ENCODE measurements at places on chromosomes 11 and 22. TPM values are rescaled to one million over a fixed set of nuclear protein-coding genes. Genes with fewer than 3 reads are reported as not detected.

Gene CHRM1
- total RNA-seq, result not detected

Gene CENPM
- not detected for total RNA-seq

Gene TYR
- total RNA-seq, result not detected

Gene PARVA
- total RNA-seq, result 20.4 TPM

Gene GGTLC2
- not detected for total RNA-seq

Gene TEX12
- total RNA-seq, result not detected

Gene NPAS4
- not detected for total RNA-seq

Gene HBB
- 25.1 TPM for total RNA-seq

DNA sequence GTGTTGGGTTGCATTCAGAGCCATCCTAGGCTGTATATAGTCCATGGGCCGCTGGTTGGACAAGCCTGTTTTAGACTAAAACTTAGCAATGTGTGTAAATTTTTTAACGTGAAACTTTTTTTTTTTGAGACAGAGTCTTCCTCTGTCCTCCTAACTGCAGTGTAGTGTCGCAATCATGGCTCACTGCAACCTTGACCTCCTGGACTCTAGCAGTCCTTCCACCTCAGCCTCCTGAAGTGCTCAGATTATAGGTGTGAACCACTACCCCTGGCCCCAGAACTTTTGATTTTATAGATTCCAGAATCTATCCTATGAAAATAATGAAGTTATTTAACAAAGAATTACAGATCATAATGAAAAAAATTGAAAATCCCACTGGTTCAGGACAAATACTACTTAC lies 29.9 kb upstream of the PANX2 start:
- no peak for DNase-seq
- no peak overlapping the region for H3K27ac ChIP-seq
- H3K4me1 ChIP-seq, result no peaks in the 10 kb centered on the region
- H3K4me3 ChIP-seq, result no peak overlapping the region

DNA sequence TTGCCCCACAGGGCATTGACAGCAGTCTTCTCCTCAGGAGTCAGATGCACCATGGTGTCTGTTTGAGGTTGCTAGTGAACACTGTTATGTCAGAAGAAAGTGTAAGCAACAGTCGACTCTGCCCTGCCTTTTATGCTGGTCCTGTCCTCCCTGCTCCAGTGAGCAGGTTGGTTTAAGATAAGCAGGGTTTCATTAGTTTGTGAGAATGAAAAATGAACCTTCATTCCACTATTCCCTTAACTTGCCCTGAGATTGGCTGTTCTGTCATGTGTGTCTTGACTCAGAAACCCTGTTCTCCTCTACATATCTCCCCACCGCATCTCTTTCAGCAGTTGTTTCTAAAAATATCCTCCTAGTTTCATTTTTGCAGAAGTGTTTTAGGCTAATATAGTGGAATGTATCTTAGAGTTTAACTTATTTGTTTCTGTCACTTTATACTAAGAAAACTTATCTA lies at the start of gene HBD:
TSS of gene HBD (minus strand) at position 103 of the 454 bp plus-strand sequence. CDS start at position 53, 50 bp downstream.
- no peaks in the 10 kb centered on the region for H3K27me3 ChIP-seq
- no peak within 1 kb of the TSS for H3K4me3 ChIP-seq
- no peaks in the 10 kb centered on the region for H3K36me3 ChIP-seq
- H3K27ac ChIP-seq, result no peak within 1 kb of the TSS

DNA sequence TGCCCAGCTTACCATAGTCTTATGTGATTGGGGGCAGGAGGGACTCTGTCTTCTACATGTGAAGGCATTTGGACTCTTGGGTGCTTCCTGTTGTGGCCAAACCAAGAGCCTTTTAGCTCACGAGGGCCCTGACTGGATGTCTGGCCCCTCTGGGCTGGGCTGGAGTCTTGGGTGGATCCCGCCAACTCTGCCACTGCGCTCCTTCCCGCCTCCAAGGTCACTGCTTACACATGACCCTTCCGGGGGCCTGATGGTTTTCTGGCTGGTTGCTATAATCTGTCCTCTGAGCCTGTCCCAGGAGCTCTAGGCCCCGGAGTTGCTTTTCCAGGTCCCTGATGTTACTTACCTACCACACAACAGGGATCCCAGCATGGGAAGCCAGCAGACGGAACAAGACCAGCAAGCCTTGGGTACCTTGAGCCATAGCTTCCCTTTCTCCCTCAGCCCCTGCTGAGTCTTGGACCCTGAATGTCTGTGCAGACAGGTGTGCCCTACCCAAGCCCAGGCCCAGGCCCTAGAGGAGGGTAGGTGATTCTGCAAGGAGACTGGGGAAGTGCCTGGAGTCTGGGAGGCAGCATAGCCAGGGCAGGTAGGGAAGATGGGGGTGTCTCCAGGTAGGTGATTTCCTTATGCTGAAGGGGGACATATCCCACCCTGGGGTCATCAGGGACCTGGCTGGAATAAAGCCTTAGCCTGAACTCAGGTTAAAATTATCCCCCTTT lies 100.3 kb downstream of the TSPAN18 start:
- H3K4me3 ChIP-seq, result no peak overlapping the region
- H3K36me3 ChIP-seq, result no peaks in the 10 kb centered on the region
- no peaks in the 10 kb centered on the region for H3K4me1 ChIP-seq
- no peak overlapping the region for H3K27ac ChIP-seq

GRCh38 chr22:22789233-22789921 lies 98.2 kb upstream of the IGLL5 start:
- no peak for DNase-seq
- H3K27me3 ChIP-seq, result no peaks in the 10 kb centered on the region
- no peak overlapping the region for H3K4me3 ChIP-seq

- H3K4me3 ChIP-seq, result no peak overlapping the region
- no peaks in the 10 kb centered on the region for H3K4me1 ChIP-seq
- no peaks in the 10 kb centered on the region for H3K27me3 ChIP-seq
- no peak for DNase-seq
- no peak overlapping the region for H3K27ac ChIP-seq
- H3K36me3 ChIP-seq, result no peaks in the 10 kb centered on the region
These were observed 95.5 kb downstream of the PDHX start for GRCh38 chr11:35011944-35012343.

DNA sequence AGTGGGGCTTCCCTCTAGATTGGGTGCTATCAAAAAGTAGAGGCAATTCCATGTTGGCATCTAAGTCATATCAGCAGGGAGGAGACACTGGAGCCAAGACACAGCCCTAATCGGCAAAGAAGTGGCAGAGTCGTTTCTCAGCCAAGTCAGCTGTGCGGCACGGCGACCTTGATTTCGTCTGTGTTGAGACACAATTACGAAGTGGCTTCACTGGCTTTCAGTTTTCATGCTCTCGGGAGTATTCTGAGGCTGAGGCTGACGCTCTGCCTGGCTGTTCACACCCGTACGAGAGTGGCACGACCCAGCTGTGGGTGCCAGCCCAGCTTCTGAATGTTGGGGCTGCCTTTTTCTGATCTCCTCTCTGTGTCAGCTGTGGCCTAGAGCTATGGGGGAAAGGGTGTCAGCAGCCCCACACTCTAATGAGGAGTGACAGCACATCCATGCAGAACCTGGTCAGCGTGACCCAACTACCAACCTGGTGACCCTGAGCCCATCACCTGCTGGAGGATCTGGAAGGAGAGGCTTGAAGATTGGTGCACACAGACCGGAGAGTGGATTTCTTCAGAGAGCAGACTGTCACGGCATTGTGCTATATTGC lies 105.7 kb upstream of the TMEM45B start:
- H3K4me3 ChIP-seq, result no peak overlapping the region
- H3K27me3 ChIP-seq, result no peaks in the 10 kb centered on the region
- H3K36me3 ChIP-seq, result no peaks in the 10 kb centered on the region
- H3K4me1 ChIP-seq, result no peaks in the 10 kb centered on the region
- no peak for DNase-seq

GRCh38 chr11:111540114-111540936 lies at the start of gene LAYN:
LAYN (plus strand) TSS chr11:111540720; CDS start chr11:111540844, 124 bp downstream.
- peaks cover 12% of the 10 kb centered on the region for H3K4me1 ChIP-seq
- H3K27ac ChIP-seq, result no peak within 1 kb of the TSS
- peak; percentile 51 for DNase-seq
- H3K36me3 ChIP-seq, result no peaks in the 10 kb centered on the region
- H3K4me3 ChIP-seq, result peak within 1 kb of the TSS; percentile 32
- H3K27me3 ChIP-seq, result peaks cover 18% of the 10 kb centered on the region

DNA sequence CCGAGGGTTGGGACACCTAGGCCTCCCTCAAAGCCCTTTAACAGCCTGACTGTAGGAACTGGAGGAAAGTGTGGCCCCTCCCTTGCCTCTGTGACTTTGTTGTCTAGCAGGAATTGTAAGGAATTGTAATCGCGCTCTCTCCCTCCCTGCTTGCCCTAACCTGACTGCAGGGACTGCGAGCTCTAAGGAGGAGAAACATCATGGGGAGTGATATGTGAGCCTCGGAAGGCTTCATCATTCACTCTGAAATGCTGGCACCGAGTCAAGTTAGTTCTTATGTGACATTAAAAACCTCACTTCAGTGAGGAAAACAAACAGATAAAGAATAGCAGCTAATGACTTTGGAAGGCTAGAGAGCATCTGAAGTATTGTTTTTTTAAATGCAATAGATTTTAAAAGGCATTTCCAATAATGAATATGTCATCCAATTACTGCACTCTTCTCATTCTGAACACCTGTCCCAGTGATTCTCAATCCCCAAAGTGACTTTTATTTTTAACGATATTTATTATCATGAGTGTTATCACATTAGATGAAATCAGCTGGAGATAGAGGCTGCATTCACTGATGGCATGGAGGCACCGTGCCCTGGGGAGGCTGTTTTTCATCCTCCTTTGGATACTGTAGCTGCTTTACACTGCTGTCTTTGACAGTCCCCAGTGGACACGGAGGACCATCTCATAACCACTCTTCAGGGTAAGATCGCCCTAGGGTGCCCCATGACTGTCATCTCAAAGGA lies 58.5 kb upstream of the NTM start:
- H3K27ac ChIP-seq, result no peak overlapping the region
- no peak for DNase-seq
- no peaks in the 10 kb centered on the region for H3K4me1 ChIP-seq
- H3K4me3 ChIP-seq, result no peak overlapping the region
- no peaks in the 10 kb centered on the region for H3K36me3 ChIP-seq

Data from right lobe of liver (tissue), 6 donors.